ENCODE measurements at places on chromosomes 1 and 21.

DNA sequence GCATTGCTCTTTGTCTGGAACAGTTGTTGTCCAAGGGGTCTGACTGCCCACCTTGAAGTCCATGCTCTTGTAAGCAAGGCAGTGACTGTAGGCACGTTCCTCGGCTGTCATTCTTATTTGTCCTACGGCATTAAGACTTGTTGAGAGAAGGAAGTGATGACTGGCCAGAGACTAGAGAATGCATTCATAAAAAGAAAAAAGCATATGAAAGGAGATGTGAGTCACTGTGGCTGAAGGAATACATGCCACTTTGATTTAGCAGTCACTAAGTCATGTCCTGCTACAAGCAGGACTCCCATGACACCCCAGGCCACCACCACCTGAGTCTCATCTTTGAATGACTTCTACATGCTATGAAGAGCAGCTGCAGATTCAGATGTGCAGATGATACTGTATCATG lies 50.5 kb downstream of the CNN3 start:
- DNase-seq = no peak

DNA sequence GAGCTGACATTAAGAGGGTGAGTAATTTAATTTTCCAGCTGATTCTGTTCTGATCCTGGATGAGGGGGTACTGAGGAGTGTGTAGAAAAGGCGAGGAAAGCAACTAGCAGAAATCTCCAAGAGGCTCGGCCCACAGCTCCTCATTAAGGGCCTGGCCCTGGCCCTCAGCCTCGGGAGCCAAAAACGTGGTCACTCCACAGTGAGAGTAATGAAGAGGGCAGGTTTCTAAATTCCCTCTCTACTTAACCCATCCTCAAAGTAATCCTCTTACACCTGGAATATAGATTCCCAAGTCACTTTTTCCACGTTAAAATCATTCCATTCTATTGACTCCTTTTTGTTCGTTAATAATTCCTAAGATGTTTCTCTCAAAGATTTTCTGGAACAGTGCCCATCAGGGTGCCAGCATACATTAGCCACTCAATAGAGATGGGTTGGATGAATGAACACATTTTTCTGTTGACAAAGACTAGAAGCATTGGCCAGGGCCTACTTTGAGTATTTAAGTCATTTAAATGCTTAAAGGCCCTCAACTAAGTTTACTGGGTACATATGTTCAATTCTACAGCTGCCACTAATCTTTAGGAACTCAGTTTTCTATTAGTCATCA lies 1.1 kb upstream of the COL11A1 start:
- DNase-seq = no peak

GRCh38 chr21:42737951-42738590 lies 84.7 kb downstream of the PDE9A start:
- no peak for DNase-seq

- no peak for DNase-seq
These were observed 14.7 kb upstream of the CD53 start for GRCh38 chr1:110857964-110858948.

DNA sequence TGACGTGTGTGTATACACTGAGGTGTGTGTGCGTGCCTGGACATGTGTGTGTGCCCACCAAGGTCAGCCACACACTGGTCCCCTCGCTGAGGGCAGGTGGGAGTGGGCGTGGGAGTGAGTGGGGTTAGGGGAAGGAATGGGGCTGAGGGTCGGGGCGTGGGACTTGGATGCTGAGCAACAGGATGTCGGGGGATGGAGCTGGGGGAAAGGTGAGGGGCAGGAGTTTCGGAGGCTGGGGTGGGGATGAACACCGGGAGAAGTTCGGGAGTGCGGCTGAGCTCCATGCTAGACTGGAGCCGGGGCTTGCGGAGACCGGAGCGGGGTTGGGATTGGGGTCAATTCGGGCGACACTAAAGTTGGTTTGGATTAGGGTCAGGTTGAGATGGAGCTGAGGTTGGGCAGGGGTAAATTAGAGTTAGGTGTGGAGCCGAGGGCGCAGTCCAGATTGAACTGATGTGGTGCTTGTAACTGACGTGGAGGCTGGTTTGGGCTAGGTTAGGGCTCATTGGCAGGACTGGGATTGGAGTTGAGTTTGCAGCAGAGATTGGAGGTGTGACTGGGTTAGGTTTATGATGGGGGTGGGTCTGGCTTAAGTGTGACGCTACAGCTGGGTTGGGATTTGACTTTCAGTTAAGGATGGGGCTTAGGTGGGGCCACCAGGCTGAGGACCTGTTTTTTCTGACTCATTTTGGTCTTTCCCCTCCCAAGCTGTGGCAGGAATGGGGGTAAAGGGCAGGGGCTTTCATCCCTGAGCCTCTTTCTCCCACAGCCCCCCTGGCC lies 3.3 kb upstream of the GUCA2A start:
- no peak for DNase-seq

DNA sequence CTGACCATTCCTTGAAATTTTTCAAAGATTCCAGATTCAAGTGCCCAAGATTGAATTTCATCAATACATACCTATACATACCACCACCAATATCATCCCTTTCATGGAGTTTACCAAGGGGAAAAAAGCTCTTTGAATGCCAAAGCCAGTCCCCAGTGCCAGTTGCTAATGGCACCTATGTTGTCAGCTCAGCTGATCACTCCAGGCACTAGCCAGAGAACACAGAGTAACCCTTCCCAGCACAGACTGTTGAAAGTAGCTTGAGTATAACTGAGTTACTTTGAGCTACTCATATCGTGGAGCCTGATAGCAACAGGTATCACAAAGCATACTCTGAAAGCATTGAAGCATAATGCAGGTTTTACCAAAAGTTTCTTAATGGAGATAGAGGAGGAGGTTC lies 133.9 kb upstream of the NFIA start:
- DNase-seq = no peak

GRCh38 chr1:52670604-52671003 lies 27.5 kb downstream of the COA7 start:
- DNase-seq = no peak

DNA sequence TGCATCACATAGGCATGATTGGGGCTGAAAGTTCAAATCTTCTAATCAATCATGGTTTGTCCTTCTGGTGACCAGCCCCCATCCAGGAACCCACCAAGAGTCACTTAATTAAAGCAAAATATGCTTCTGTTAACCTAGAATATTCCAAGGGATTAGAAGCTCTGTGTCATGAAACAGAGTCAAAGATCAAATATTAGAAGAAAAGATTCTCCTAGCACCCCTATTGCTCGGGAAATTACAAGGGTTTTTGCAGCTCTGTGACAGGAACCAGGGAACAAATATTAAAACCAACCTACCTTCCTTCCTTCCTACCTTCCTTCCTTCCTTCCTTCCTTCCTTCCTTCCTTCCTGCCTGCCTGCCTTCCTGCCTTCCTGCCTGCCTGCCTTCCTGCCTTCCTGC lies 31.8 kb upstream of the ACTN2 start:
- no peak for DNase-seq

DNA sequence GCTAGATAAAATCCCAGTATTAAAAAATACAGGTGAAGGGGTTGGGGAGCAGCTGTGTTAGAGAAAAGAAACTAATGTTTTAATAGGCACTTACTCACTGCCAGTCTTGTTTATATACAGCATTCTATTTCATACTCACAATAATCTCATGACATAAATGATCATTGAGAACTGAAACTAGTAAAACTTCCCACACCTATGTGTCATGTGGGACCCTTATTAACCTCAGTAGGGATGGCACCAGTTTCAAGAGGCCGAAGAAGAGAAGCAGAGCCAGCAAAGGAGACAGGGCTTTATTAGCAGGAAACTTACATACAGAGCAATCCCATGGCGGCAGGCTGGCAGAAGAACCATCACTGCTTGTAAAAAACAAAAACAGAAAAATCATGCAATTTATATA lies 48.8 kb upstream of the KCNH1 start:
- no peak for DNase-seq

DNA sequence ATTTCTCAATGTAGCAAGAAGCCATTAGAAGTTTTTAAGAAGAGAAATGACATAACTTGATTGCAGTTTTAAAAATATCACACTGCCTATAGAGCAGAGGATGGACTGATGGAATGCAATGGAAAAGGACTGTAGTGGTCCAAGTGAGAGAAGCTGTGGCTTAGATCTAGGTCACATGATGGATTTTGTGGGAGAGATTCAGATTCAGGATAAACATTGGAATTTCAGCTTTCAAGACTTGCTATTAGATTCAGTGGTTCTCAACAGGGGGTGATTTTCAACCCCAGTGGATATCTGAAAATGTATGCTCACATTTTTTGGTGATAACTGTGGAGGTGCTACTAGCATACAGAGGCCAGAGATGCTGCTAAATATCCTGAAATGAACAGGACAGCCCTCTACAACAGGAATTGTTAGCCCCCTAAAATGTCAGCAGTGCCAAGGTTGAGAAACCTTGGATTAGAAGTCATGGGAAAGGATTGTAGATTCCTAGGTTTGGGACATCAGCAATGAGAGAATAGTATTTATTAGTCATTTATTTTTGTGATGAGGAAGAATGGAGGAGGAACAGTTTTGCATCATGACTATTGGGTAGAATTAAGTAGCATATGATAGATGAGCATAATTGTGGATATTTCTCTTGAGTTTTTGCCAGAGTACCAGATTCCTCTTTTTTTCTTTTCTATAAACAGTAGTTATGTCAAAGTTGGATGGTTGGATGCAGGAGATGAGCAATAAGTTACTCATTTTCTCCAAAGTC lies 30.1 kb upstream of the KCNK2 start:
- DNase-seq = no peak

Measured in stimulated activated CD8-positive, alpha-beta memory T cell treated with anti-CD3 and anti-CD28 coated beads, Interleukin-4, amount 100 ng/mL, for 1 hour (primary cell).